ENCODE measurements at places on chromosomes 1 and 21. TPM values are rescaled to one million over a fixed set of nuclear protein-coding genes. Genes with fewer than 3 reads are reported as not detected.

DNA sequence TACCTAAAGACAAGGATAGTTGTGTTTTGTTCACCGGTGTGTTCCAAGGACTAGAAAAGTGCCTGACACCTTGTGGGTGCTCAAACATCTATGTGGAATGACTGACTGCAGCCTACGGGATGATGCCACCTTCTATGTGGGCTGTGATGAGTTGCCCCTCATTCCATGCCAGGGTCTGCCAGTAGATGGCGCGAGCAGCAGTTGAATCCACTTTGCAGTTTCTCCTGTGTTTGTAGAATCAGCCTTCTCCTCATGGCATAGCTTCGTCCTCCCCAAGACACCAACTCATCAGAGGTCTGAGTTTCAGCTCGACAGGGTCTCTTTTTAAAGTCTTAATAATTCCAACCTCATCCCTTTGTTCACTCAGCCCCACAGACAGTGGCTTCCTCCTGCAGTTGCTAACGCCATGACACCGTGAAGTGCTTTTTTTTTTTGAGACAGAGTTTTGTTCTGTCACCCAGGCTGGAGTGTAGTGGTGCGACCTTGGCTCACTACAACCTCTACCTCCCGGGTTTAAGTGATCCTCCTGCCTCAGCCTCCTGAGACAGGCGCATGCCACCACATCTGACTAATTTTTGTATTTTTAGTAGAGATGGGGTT is 133.7 kb downstream of the CAPN8 start:
- DNase-seq: no peak

The KCNJ9 gene
- 0.28 TPM for total RNA-seq

GRCh38 chr1:22817462-22817861 is 106.8 kb downstream of the EPHB2 start:
- no peak for DNase-seq

DNA sequence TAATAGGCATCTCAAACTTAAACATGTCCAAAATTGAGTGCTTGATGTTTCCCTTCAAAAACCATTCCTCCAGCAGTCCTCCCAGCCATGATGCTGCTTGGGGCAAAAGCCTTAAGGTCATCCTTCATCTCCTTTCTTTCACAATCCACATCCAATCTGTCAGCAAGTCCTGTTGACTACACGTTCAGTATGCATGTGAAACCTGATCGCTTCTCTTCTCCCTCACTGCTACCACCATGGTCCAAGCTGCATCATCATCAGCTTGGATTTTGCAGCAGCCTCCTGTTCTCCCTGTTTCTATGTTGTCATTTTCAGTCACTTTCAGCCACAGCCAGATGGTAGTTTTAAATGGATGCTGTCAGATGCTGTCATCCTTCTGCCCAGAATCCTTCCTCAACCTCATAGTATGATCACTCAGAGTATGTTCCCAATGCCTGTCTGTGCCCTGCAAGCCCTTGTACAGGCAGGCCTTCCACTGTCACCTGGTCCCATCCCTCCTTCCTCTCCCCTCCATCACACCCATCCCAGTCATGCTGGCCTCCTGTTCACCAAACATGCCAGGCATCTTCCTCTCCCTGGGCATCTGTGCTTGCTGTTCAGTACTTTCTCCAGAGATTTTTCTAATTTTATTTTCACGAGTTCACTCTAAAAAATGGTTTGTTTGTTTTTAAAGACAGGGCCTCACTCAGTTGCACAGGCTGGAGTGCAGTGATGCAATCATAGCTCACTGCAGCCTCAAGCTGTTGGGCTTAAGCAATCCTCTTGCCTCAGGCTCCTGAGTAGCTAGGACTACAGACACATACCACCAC is 66.0 kb downstream of the SYDE2 start:
- no peak for DNase-seq

- no peak for DNase-seq
Observed at GRCh38 chr1:8097077-8097799, 71.1 kb upstream of the ERRFI1 start.

The LRRC38 gene
- not detected for total RNA-seq

The KCNK1 gene
- total RNA-seq: 4.7 TPM

DNA sequence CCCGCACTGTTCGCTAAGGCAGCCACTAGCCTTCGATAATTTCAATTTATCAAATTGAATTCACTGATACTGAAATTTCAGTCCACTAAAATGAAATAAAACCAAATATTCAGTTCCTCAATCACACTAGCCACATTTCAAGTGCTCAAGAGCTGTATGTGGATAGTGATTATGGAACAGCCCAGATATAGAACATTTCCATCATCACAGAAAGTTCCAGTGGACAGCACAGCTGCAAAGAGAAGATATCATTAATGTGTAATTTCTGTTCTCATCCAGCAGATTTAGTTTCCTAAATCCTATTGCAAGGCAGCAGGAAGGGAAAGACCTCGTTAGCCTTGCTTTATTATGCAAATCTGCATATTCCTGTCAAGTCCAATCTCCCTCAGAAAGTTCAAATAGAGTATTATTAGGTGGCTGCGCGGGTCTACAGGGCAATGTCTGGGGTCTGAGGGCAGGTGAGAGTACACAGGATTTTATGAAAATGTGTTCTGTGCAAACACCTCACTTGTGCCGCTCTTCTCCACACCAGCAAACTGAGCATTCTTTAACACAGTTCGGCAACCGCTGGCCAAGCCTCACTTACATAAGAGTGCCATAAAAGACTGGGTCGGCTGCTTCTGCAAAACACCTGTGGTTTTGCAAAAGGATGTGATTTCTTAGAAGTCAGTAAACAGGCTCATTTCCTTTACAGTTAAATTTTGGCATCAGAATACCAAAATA is 22.4 kb downstream of the CAPZB start:
- DNase-seq: no peak

- no peak for DNase-seq
Observed at GRCh38 chr1:182087719-182088350, 26.3 kb upstream of the ZNF648 start.

DNA sequence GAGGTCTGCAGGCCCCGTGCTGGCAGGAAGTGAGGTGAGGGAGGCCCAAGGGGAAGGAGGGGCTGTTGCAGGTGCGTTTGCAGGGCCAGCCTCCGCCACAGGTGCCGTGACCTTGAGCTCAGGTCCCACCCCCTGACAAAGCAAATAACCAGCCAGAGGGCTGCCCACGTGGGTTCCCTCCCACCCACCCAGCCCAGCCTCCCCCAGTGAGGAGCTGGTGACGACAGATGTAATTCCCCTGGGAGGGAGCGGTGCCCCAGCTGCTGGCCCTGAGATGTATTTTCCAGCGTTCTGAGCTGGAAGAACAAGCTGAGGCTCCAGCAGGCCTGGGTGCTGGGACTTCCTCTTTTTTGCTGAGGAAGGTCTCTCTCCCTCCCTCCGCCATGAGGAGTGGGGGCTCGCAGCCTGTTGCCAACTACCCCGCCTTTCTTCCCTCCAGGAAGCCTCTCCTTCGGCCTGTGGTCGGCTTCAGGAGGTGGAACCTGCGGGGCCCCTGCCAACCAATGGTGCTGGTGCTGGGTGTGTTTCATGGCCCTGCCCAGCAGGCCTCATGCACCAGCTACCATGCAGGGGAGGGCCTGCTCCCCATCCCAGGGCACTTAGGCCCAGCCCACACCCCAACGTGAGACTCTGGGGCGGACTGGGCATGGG is 153.2 kb downstream of the PRDM16 start:
- DNase-seq: no peak

GRCh38 chr1:101407505-101408211 is 170.8 kb downstream of the S1PR1 start:
- DNase-seq: no peak

DNA sequence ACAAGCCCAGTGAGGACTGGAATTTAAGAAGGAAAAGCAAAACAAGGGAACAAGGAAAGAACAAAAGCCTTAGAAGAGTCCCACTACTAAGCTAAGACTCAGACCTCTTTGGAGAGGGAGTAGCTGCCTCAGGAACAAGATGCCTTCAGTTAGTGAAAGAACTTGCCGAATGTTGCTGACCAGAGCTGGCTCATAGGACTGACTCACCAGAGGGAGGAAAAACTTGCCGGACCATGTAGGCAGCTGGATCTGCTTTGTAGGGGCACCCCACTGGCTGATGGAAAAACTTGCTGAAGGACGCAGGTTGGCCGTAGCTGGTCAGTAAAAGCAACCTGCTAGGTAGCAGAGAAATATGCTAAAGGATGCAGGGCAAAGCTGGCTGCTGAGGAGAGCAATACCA is 15.3 kb upstream of the ZSWIM5 start:
- no peak for DNase-seq

DNA sequence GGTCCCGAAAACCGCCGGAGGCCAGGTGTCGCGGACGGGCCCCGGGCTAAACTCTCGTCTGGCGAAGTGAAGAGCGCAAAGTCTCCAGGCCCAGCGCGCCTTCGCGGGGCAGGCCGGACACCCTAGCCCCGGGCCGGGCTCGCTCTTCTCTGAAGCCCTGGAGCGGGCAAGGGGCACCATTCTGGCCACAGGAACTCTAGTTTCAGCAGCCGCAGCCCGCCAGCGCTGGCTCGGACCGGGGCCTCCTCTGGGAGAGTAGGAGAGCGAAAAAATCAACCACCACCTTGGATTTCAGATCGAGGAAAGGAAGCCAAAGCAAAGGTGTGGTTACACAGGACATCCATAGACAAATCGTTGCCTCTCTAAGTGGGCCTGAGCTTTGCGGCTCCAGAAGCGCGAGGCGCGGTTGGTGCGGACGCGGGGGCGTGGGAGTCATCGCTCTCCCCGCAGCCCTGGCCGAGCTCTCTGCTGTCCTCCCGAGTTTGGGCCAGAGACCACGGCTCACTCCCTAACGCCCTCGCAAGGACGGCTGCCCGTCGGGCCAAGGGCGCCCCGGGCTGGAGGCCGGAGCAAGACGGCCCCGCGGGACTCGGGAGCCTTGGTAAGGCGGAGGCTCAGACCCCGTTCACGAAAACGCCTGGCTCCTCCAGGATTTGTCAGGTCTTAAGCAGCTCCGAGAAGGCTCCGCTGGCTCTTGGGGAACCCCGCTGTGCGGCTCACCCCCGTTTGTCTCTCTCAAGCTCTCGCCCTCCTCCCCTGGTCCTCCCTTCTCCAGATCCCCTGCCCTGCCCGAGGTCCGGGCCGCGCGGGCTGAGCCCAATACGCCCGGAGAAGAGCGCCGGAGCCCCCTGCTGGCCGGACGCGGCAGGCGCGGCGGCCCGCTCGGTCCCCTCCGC is 132.9 kb upstream of the DPYD start:
- DNase-seq: no peak

GRCh38 chr1:10693497-10694273 is 102.8 kb downstream of the CASZ1 start:
- DNase-seq: no peak

DNA sequence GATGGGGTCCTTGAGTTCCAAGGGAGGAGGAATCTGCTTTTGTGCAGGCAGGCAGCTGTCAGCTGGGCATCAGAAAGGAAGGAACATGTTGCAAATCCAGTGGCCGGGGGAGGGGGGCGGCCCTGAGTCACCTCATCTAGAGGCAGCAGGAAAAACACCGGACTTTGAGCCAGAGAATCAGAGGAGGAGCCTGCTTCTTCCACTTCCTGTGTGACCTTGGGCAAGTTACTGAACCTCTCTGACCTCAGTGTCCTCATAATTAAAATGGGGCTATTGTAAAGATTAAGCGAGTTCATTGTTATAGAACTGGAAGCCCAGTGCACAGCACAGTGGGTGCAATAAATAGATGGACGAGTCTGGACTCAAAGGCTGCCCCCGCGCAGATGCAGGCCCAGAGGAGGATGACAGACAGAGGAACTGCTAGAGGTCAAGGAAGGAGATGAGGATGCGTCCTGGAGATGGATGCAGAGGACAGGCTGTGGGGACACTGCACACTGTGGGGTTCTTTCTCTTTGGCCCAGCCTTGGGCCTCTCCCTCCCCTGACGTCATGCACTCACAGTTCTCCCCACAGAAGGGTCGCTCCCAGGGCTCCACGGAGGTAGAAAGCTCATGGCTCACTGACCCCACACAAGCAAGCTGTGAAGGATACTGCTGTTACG is 714.3 kb downstream of the MATN1 start:
- no peak for DNase-seq

GRCh38 chr1:90046635-90047034 is 51.7 kb downstream of the ZNF326 start:
- DNase-seq: no peak

- DNase-seq: no peak
Observed at GRCh38 chr1:218494449-218494852, 149.3 kb downstream of the TGFB2 start.

DNA sequence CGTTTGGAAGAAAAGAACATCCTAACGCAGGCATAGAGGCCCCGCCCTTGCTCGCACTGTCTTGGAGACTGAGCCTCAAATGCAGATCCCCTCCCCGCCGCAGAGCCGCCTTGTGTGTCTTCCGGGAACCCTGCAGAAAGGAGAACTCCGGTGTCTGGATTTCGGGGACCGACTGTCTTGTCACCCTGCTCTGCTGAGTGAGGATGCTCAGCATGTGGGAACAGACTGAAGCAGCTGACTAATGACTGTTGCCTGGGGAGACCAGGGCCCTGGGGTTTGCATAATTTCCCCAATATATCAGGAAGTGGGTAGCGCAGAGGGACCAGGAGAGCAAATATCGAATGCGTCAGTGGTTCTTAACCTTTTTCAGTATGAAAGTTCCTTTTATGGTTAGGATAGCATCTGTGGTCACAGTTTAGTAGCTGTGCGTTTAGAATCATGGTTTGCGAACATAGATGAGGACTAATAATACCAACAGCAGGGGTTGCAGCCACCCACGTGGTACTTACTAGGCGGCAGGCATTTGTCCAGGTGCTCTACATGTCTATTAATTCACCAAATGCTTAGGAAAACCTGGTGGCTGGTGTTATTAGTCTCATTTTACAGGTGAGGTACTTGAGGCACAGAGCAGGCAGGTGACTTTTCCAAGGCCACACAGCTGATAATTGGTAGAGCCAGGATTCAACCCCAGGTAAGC is 14.3 kb downstream of the GPR137B start:
- DNase-seq: no peak

- DNase-seq: no peak
Observed at GRCh38 chr1:245390975-245391374, 236.2 kb downstream of the KIF26B start.

Measured in uterus (tissue), 4 donors.